Uterus (tissue), 4 donors: ENCODE measurements at places on chromosomes 3 and 15.

- DNase-seq: no peak
Measured at GRCh38 chr3:100024520-100025303, 89.6 kb downstream of the FILIP1L start.

- no peak for DNase-seq
Measured at GRCh38 chr15:89926158-89926557, 13.4 kb upstream of the ARPIN start.

DNA sequence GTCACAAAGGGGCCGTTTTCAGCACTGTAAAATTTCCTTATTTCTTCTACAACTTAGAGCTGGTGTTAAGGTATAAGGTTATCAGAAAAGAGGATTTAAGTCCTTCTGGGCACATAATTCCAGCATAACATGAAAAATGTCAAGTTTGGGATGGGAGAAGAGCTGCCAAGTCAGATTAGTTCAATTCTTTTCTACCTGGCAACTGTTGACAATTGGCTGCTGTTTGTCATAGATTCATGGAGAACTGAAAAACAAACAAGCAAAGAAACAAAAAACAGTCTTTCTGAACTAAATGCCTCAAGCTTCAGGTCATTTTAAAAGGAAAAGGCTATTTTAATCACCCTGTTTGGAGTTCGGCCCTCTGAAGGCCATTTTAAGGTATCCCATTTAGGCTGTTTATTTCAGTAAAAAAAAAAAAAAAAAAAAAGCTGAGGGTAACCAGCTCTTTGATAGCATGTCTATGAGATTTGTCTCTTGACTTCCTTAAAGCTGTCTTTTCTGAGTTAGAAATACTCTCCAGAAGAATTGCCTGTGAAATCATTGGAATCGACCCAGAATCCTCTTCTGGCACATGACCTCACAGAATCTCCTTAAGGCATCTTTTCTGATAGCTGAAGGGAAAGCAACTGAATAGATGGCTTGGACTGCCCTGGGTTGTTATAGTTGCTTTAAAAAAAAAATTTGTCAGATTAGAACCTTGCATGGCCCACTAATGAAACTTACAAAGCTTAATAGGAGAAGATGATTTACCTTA lies 173.3 kb downstream of the SEMA6D start:
- DNase-seq: no peak

- no peak for DNase-seq
Measured at GRCh38 chr15:43516801-43517353, 531 bp upstream of the MAP1A start.

GRCh38 chr15:92304223-92304975 lies 89.3 kb upstream of the ST8SIA2 start:
- DNase-seq: no peak
